ENCODE measurements at places on chromosomes 12 and 14. TPM values are rescaled to one million over a fixed set of nuclear protein-coding genes. Genes with fewer than 3 reads are reported as not detected.

OR6C65 gene
- not detected for total RNA-seq

TOX4 gene
- 37.2 TPM for total RNA-seq

GRCh38 chr14:68606176-68606575, 186.7 kb downstream of the ZFP36L1 start:
- H3K27me3 ChIP-seq: no peaks in the 10 kb centered on the region
- H3K27ac ChIP-seq: no peak overlapping the region
- H3K4me3 ChIP-seq: no peak overlapping the region
- H3K36me3 ChIP-seq: no peaks in the 10 kb centered on the region
- H3K4me1 ChIP-seq: peaks cover 10% of the 10 kb centered on the region

PELI2 gene
- 24.5 TPM for total RNA-seq

OVCH1 gene
- not detected for total RNA-seq

BICDL1 gene
- total RNA-seq: 30.3 TPM

CD4 gene
- total RNA-seq: 2.2 TPM

SDR9C7 gene
- not detected for total RNA-seq

DNA sequence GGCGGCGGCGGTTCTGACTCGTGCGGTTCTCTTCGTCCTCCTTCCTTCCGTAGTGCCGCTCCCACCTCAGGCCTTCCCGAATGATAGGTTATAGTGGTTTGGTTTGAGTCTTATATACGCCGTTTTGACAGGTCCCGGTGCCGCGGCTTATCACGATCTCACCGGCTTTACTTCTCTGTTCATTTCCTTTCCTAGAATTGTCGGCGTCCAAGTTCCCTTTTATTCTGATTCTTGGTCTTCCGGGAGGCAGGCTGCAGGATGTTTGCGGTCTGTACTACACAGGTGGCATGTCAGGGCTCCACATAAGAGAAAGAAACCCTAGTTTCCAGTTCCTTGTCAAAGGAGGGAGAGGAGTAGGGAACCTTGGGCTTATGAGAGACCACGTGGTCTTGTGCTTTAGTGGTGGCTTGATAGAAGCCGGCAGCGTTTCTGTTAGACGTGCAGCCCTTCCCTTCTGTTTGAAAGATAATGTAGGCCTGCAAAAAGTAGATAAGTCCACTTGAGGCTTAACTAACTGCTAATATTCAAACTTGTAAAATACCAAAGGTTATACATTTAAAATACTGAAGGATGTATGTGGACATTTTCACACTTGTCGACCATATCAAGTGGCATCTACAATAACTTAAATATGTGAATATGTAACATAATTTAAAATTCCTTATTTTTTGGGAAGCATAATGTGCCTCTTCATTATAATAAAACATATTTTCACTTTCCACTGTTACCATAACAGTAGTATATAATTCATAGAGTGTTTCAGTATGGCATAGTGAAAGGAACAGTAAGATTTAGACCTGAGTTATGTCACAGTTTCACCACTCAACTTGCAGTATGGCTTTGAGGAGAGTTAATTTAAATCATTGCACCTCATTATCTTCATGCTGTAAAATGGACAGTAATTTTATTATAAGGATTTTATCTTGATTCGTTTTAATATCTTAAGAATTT, 804 bp downstream of the USP15 start:
- H3K27me3 ChIP-seq: no peaks in the 10 kb centered on the region
- H3K4me1 ChIP-seq: peaks cover 10% of the 10 kb centered on the region
- H3K4me3 ChIP-seq: peak overlapping the region; percentile 94
- DNase-seq: peak; percentile 42
- H3K27ac ChIP-seq: no peak overlapping the region

- H3K36me3 ChIP-seq: no peaks in the 10 kb centered on the region
- H3K4me1 ChIP-seq: peaks cover 6% of the 10 kb centered on the region
- H3K27ac ChIP-seq: no peak overlapping the region
- H3K27me3 ChIP-seq: no peaks in the 10 kb centered on the region
- DNase-seq: no peak
- no peak overlapping the region for H3K4me3 ChIP-seq
Observed at GRCh38 chr12:67594888-67595287, 53.7 kb upstream of the DYRK2 start.

DNA sequence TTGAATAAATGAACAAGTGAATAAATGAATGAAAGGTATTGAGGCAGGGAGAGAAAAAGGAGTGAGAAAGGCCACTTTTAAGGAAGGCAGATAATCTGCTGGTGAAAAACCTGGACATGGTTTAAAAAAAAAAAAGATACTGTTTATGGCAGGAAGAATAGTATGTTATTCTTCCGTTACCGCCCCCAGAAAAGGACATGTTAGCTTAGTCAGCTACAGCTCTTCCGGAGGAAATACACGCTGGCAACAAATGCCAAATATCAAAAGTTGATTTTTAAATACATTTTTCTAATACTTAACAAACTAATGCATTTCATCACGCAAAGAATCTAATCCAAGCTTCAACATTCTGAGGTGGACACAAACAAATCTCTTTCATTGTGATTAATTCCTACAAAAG, 43.2 kb downstream of the SLC5A8 start:
- H3K36me3 ChIP-seq: no peaks in the 10 kb centered on the region
- no peaks in the 10 kb centered on the region for H3K27me3 ChIP-seq
- H3K4me3 ChIP-seq: no peak overlapping the region
- DNase-seq: no peak

- no peaks in the 10 kb centered on the region for H3K27me3 ChIP-seq
- peaks cover 70% of the 10 kb centered on the region for H3K36me3 ChIP-seq
- no peak for DNase-seq
- no peak overlapping the region for H3K27ac ChIP-seq
Observed at GRCh38 chr12:123591702-123592481, 7.5 kb downstream of the TMED2 start.

DNA sequence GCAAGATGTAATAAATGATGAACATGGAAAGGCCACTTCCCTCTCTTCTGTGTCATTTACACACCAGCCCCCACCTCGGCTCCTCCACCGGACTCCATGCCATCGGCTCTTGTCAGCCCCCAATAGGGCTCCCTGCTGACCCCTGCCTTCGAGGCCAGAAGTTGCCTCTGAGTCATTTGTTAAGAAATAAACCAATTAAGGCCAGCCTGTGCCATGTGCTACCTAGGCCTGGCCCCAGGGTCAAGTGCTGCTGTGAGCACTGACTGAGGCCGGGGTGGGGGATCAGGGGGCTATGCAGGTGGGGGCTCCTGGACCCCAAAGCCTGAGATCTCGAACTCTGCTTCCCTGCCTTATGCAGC, 53.2 kb downstream of the TESC start:
- H3K27ac ChIP-seq: no peak overlapping the region
- no peaks in the 10 kb centered on the region for H3K27me3 ChIP-seq
- peak; percentile 56 for DNase-seq
- no peaks in the 10 kb centered on the region for H3K4me1 ChIP-seq
- H3K36me3 ChIP-seq: no peaks in the 10 kb centered on the region

GRCh38 chr14:74014299-74014698, 4.8 kb downstream of the ENTPD5 start:
- no peaks in the 10 kb centered on the region for H3K36me3 ChIP-seq
- H3K27me3 ChIP-seq: peaks cover 9% of the 10 kb centered on the region
- H3K27ac ChIP-seq: no peak overlapping the region
- H3K4me3 ChIP-seq: no peak overlapping the region
- H3K4me1 ChIP-seq: no peaks in the 10 kb centered on the region
- DNase-seq: no peak

GRCh38 chr14:104982548-104983230, 2.9 kb upstream of the CLBA1 start:
- peaks cover 19% of the 10 kb centered on the region for H3K27me3 ChIP-seq
- H3K4me3 ChIP-seq: no peak overlapping the region
- no peak overlapping the region for H3K27ac ChIP-seq
- H3K4me1 ChIP-seq: peaks cover 4% of the 10 kb centered on the region
- no peak for DNase-seq
- H3K36me3 ChIP-seq: no peaks in the 10 kb centered on the region

DNA sequence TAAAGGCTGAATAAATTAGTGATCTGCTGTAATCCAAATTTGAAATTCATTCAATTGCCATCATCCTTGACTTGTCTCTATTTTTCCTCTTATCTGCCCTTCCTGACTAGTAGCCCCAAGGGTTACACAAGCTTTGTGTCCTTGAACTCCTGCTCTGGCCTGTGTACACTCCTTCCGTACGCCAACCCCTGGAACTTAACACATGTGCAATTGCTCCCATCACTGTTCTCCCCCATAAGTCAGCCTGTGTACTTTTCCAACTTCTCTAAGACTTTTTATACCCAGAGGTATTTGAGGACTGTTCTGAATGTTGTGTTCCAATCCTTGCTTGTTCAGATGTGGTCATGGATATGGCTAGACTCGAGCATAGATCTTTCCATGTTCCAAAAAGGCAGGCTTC, 171.1 kb upstream of the G2E3 start:
- no peaks in the 10 kb centered on the region for H3K36me3 ChIP-seq
- no peak overlapping the region for H3K4me3 ChIP-seq
- H3K27ac ChIP-seq: no peak overlapping the region
- no peak for DNase-seq
- no peaks in the 10 kb centered on the region for H3K4me1 ChIP-seq
- no peaks in the 10 kb centered on the region for H3K27me3 ChIP-seq

ISM2 gene
- total RNA-seq: 0.69 TPM

DNA sequence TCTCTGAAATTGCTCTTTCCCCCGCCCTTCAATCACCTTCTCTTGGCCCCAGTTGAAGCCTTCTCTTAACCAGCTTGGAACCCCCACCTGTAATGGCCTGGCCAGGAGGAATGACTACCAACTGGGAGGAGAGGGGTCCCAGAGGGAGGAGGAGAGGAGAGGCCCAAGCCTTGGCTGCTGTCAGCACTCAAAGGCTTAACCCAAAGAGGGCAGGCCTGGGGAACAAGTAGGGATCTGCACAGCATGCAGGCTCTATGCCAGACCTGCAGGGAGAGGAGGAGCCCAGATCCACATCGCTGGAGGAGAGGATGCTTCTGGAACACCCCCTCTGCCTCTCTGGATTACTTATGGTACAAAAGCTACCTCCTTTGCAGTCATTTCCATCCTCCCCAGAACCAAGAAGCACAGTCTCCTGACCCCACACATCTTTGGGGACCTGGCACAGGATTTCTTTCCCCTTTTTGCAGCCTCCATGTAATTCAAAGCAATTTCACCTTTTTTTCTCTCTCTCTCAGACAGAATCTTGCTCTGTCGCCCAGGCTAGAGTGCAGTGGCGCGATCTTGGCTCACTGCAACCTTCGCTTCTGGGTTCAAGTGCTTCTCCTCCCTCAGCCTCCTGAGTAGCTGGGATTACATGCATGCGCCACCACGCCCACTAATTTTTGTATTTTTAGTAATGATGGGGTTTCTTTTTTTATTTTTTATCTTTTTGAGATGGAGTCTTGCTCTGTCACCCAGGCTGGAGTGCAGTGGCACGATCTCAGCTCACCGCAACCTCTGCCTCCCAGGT, 6.2 kb downstream of the RARG start:
- H3K27ac ChIP-seq: no peak overlapping the region
- no peaks in the 10 kb centered on the region for H3K36me3 ChIP-seq
- no peak overlapping the region for H3K4me3 ChIP-seq
- peak; percentile 50 for DNase-seq

GPR137C gene
- total RNA-seq: 5.2 TPM

ARID4A gene
- 9.1 TPM for total RNA-seq

RBP5 gene
- total RNA-seq: 3.0 TPM

DNA sequence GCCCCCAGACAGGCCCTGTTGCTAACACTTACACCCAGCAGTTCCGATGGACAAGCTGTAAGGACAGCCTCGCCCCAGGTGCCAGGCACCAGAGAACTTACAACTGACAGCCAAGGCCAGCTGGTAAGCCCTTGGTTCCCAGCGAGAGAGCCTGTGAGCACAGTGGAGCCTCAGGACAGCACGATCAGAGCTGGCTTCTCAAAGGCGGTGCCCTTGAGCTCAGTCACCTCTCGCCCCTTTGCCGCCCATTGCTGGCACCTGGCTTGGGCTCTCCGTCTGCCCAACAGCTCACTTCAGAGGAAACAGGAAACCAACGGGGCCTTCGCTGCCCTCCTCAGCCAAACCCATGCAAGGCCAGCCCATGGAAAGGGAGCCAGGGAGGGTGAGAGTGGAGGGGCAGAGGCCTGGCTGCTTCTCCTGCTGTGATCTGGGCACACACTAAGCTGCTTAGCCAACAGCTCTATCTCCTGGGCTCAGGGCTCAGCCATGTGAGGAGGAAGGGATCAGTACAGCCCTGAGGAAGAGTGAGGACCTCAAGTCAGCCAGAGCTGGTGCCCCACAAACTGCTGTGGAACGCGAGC, 98.5 kb downstream of the SINHCAF start:
- peaks cover 2% of the 10 kb centered on the region for H3K4me1 ChIP-seq
- DNase-seq: no peak

GRCh38 chr14:25485381-25485780, 435.4 kb upstream of the STXBP6 start:
- DNase-seq: no peak
- H3K27me3 ChIP-seq: no peaks in the 10 kb centered on the region
- H3K36me3 ChIP-seq: no peaks in the 10 kb centered on the region
- no peak overlapping the region for H3K4me3 ChIP-seq
- no peak overlapping the region for H3K27ac ChIP-seq
- H3K4me1 ChIP-seq: 0 out of 2 replicates have a peak, but pooled peaks cover 3% of the 10 kb centered on the region

DNA sequence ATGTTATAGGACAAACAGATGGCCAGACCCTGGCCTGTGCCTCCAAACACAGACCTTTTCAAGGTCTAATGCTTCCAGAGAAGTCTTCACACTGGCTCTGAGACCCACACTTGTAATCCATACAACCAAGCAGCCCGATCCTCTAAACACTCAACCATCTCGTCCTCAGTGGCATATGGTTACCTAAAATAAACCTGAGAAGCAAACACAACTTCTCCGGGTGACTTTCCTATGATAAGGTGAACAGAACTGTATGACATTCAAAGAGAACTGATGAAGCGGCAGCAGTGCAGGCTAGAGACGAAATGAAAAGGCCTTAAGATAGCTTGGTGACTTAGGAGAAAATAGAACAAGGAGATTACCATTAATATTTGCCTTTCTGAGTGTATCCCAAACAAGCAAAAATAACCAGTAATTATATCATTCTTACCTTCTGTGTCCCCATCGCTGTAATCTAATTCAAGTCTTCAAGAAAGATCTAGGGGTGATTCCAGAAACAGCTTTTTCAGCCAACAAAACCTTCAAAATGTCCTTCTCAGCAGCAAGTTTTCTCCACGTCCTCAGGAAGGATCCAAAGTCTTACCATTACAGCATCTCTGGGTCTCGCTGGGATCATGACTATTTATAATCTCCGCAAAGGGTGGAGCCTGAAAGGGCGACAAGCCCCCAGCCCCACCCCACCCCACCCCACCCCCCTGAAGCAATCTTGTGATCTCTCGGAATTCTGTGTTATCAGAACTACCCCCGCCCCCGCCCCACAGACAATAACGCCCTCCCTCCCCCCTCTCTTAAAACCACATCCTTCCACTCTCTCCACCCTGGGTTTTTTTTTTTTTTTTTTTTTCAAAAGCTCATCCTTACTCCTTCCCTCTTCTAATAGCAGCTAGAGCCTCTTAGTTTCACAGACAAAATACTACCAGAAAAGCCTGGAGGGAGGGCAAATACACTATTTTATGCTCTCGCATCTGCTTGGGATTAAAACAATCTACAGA, at the start of gene SLC2A3:
SLC2A3 (minus strand) TSS at position 598 of the 992 bp plus-strand sequence; CDS start at position 445, 153 bp downstream.
- H3K27me3 ChIP-seq: no peaks in the 10 kb centered on the region
- DNase-seq: peak; percentile 90
- peak within 1 kb of the TSS; percentile 75 for H3K27ac ChIP-seq
